CD4-positive, alpha-beta T cell treated with Interferon gamma for 1 hour (primary cell): ENCODE measurements at places on chromosomes 7 and 10.

- DNase-seq: no peak
Observed at GRCh38 chr10:131300508-131300907, 11.0 kb downstream of the TCERG1L start.

DNA sequence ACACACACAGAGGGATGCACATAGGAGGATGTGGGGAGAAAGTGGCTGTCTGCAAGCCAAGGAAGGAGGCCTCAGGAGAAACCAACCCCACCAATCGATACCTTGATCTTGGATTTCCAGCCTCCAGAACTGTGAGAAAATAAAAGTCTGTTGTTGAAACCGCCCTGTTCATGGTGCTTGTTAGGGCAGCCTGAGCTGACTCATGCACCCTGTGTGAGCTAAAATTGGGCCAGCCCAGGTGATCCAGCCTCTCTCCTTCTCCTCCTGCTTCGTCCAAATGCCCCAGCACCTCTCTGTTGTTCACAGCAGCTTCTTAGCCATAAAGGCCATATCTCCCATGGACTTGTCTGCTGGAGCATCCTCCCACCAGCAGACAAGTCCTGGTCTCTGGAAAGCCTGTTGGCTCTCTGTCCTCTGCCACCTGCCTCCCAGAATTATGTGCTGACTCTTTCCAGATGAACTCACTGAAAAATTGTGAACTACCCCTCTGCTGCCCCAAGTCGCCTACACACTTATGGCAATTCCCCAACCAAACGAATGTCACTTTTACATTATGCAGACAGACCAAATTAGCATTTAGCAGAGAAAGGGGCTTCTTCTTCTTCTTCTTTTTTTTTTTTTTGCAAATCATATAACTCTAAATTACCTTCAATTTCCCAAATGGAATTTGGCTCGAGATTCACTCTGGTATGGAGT lies 30.2 kb upstream of the CARD11 start:
- no peak for DNase-seq

DNA sequence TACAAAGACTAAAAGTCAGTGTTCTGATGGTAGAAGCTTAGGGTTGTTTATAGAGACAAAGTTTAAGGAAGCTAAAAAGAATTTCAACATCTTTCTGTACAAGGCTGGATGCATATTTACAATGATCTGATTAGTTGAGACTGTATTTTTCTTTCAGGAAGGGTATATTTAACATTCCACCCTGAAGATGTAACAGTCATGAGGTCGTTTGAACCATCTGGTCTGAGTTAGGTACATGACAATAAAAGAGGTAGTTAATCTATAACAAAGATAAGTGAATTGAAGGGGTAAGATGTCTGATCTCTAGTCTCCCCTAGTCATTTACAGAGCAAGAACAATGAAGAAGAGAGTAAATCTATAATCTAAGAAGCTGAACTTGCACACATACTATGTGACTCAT lies 821.2 kb downstream of the CNTNAP2 start:
- no peak for DNase-seq

DNA sequence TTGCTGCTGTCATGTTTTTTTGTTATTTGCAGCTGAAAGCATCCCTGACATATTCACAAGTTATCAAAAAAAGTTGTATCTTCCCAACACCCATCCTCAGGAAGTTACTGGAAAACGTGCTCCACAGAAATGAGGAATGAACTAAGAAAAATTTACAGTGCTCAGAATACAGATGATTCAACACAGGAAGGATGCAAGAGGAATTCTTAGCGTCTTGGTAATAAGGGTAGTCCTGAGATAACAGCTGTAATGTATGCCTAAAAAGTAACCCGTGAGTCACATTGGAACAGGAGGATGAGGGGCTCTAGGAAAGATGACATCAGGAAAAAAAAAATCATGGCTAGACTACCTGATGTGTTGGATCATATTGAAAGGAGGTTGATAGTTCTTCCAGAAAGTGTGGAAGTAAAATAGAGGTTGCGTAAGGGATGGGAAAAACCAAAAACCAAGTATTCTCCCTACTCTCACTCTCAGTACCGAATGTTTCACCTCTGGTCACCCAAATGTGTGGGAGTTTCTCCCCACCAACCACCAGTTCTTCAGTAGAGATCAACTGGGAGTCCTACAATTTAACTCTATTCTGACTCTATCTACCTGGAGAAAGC lies 3.9 kb downstream of the ADAM12 start:
- no peak for DNase-seq

DNA sequence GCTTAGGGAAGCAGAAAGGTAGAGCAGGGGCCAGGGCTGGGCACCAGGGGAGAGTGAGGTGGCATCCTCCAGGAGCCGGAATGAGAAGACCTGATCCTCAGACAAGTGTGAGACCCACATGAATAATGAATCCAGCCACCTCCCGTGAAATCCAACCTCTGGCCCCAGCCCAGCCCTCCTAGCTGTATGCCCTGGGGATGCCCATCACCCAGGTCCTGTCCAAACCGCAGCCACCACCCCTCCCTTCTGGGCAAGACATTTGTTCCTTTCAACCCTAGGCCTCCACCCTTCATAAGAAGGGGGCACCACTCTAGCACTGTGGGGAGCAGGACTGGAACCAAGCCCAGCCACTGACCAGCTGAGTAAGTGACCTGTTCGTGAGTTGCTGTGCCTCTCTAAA lies 9.7 kb downstream of the PDZD7 start:
- DNase-seq: no peak

DNA sequence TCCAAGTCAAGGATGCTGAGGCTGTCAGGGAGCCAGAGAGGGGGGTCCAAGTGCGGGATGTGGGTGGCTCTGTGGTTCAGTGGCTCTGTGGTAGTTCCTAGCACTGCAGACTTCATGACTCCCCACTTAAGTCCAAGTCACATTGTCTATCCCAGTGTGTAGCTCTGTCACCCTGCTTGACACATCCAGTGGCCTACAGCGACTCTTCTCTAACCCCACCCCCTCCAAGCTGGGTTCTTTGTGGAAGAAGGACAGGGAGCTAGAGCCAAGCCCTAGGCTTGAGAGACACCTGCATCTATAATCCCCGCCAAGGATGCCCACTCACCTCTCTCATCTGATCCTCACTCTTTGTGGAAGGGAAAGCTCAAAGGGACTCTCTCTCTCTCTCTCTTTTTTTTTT lies 57.6 kb downstream of the ADCYAP1R1 start:
- DNase-seq: no peak

GRCh38 chr10:73837072-73837471 lies 25.7 kb upstream of the NDST2 start:
- no peak for DNase-seq

DNA sequence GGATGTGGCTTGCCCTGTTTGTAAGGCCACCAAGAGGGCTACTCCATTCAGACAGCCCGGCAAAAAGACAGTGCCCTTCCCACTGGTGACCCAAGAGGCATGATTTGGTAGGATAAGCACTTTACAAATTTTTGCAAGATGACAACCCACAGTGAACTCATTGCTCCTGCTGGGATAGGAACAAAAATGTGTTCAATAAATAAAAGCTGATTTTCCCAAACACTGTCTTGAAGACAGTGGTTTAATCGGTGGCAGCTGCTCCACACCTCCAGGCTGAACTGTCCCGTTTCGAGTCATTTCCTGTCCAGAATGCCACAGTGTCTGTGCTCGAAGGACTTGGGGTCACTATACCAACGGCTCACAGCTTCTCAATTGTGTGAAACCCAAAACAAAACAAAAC lies 45.1 kb upstream of the NPTX2 start:
- DNase-seq: no peak

GRCh38 chr7:45190406-45191165 lies 33.0 kb downstream of the RAMP3 start:
- no peak for DNase-seq

GRCh38 chr7:34928052-34928451 lies 109.2 kb downstream of the DPY19L1 start:
- no peak for DNase-seq

DNA sequence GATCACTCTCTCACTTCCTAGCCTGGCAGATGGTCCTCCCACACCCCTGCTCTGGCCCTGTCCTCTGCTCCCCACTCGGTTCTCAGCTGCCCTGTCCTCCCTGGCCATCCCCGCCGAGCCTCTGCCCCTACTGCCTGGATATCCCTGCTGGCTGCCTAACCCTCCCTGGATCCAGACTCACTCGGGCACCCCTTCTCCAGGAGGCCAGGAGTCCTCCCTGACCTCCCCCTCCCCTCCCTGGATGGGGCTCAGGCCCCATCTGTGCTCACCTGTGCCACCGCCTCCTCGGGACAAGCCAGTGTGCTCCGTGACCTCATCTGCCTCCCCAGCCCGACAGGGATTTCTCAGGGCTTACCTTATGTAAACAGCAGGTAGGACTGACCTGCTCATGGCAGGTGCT lies 406.1 kb downstream of the TCERG1L start:
- no peak for DNase-seq

- DNase-seq: no peak
Observed at GRCh38 chr7:94251-94801, 98.0 kb upstream of the FAM20C start.

GRCh38 chr7:27198871-27199801 lies 755 bp downstream of the HOXA13 start:
- DNase-seq: no peak

DNA sequence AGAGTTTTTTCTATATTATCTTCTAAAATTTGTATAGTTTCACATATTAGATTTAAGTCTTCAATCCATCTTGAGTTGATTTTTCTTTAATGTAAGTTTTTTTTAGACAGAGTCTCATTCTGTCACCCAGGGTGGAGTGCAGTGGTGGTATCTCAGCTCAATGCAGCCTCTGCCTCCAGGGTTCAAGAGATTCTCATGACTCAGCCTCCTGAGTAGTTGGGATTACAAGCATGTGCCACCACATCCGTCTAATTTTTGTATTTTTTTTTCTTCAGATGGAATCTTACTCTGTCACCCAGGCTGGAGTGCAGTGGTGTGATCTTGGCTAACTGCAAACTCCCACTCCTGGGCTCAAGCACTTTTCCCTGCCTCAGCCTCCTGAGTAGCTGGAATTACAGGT lies 143.4 kb upstream of the ZNF92 start:
- DNase-seq: no peak
